ENCODE measurements at places on chromosomes 3 and 15.

- DNase-seq = no peak
Observed at GRCh38 chr15:34012461-34013028, 26.5 kb downstream of the AVEN start.

- no peak for DNase-seq
Observed at GRCh38 chr3:55124371-55124770, 196.5 kb upstream of the LRTM1 start.

DNA sequence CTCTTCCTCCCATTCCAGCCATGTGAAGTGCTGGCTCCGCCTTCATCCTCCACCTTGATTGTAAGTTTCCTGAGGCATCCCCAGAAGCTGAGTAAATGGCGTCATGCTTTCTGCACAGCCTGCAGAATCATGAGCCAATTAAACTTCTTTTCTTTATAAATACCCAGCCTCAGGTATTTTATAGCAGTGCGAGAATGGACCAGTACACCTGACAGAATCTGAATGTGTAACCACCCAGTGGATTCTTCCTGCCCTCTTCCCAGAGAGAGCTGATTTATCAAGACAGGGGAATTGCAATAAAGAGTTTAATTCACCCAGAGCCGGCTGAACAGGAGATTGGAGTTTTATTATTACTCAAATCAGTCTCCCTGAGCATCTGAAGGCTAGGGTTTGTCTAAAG is 86.6 kb downstream of the C3orf70 start:
- DNase-seq = no peak

DNA sequence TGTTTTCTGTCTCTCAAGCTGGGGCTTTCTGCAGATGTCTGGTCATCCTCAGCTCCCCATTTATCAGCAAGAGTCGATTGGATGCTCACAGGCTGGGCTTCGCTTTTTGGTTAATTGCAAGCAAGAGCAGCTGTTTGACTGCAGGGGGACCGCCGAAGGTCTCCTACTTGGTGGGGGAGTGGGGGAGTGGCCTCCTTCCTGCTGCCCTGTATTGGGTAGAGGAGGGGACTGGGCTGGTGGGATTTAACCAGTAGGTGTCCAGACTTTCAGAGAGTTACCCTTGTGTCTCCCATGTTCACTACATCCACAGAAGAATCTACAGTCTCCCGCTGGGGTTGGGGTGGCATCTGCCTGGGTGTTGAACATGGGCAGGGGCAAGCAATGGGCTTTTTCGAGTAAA is 78.7 kb downstream of the PLXNA1 start:
- DNase-seq = no peak

DNA sequence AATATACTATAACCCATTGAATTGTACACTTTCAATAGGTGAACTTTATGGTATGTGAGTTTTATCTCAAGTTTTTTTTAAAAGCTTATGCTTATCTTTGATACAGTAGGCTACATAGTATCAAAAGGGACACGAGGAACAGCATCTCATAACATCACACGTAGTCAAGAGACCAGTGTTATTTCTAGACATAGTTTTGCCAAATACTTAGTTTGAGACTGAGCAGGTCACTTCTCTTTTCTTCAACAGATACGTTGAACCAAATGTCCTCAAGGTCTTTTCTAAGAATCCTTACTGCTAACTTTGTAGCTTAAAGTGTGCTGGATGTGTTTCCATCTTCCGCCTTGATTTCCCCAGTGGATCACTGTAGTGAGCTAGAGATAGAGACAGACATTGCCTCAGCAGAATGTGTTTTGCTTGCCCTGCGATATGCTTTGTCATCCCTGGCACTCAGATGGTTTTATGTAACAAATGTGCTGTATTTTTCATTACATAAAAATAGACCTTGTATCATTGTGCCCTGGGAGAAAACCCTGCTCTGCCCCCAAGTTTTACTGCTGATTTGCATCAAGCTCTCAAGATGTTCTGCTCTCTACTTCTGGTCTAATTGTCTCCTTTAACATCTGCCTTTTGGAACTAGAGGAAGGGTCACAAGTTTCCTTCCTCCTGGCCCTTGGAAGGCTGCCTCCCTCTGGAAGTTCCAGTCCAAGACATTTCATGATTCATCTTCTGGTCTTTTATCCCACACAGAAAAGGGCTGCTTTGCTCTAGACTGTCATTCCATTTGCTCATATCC is 426.4 kb upstream of the RGMA start:
- DNase-seq = no peak

GRCh38 chr3:59654480-59655417 is 604.9 kb upstream of the CFAP20DC start:
- no peak for DNase-seq

DNA sequence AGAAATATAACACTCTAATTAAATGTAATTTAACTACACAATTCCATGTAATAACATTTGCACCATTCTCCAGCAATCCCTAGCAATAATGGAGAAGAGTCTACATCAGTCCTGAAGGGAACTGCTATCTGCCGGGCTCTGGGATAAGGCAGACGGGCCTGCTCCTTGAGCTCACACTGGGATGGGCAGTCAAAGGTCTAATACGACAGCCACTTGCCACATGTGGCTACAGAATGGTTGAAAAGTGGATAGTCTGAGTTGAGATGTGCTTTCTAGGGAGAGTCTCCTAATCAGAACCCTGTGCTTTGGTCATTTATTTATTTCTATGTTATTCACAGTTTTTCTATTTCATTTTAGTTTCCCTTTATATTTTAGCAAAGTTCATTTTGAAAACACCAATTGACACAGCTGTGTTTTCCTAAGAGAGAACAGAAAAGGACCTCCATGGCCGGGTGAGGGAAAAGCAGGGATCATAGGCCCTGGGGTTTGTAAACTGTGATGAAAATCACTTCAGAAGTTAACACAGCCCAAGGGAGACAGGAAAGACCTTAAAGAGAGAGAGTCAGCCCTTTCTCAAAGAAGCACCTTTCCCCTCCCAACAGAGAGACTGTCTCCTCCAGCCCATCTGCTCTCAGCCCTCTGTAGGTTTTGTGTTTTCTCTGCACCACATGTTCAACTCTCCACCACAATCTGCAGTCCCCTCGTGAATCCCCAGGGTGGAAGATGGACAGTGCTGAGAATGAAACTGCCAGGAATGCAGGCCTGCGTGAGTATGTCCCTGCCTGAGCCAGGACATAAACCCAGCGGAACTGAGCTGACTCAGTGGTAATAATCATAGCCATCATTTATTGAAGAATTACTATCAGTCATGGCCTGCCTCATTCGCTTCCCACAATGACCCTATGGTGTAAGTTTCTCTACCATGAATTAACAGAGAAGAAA is 11.6 kb downstream of the FSIP1 start:
- DNase-seq = no peak

GRCh38 chr3:170511371-170511770 is 74.5 kb downstream of the SLC7A14 start:
- no peak for DNase-seq

DNA sequence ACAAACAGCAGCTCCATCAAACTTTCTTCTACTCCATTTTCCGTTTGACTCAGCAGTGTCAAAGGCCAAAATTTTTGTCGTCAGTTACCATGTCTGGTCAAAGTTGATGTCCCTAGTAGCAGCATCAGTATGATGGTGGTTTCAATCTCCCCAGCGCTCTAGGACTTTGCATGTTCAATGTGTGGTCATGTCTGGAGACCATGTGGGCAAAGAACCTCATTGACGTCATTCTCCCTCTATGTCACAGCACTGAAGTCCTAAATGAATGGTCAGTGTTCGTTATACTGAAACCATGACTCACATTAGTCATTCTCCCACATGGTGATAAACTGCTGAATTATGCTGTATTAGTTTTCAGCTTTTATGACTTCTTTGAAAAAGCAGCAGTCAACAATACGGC is 23.2 kb downstream of the SHC4 start:
- DNase-seq = no peak

DNA sequence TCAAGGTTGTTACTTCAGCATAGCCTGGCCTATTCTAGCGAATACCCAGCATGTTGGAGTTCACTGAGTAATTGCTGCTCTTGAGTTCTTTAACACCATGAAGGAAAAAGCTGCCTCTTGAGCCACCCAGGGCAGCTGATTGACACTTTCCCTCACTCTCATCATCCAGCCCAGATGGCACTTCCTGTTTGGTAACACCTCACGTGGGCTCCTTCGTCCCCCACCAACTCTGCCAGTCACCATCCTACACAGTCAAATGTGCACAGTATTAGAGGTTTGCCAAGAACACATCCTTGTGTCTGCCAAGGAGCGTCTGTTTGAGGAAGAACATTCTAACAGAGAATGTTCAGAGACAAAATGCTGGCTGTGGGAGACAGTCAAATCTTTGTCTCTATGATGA is 266.3 kb downstream of the RPLP1 start:
- DNase-seq = peak; percentile 52

DNA sequence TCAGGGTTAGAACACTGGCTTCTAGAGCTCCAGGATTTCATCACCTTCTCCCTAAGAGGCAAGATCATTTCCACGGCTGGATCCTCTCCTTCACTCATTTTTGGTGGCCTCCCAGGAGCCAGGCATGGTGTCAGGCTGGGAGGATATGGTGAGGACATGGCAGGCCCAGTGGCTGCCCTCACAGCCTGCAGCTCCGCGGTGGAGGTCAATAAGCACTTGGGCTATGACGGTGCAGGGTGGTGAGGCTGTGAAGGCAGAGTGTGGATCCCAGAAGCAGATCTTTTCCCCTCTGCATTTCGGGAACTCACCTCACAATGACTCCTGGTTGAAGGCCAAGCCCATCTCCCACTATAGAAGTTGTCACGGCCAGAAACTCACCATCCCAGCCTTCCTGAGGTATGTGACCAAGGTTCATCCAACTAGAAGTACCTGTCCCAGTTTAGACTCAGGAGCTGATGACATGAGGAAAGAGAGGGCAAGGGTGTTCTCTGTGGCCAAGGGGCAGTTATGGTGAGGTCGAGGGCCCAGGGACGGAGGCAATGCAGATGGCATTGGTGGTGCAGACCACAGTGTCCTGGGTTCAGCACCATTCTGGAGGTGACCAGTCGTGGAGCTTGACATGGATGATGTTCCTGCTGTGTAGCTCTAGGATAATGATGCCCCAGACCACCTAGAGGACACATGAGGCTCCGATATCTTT is 100.1 kb upstream of the SMAD3 start:
- no peak for DNase-seq

DNA sequence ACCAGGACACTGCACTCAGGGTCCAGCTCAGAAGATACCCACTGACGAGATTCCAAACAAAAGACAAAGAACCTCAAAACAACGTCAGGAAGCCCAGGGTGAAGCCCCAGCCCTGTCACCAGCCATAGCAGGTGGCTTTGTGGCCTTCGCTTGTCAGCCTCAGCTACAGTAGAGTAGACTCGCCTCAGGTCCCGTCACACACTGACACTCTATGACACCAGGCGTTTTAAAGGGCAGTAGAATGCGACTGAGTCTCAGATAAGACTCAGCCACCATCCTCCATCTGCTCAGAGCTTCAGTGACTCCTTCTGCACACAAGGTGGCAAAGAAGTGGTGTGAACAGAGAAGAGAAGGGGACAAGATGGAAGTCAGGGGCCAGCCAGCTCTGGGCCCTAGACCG is 12.8 kb downstream of the RBPMS2 start:
- DNase-seq = no peak

DNA sequence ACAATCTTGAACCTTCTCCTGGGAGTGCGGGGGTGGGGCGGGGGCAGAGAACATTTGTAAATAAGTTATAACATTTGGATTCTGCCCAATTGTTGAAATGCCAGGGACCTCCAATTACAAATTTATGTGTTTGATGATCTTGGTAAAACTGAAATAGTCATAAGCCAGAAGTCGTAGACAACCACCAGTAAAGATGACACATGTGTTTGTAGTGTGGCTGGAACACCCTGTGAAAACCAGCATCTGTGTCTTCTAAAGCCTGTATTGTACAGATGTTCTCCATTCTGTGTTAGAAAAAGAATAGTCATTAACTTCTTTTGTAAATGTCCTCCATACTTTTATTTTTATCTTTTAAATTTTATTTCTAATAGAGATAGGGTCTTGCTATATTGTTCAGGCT is 61.8 kb downstream of the ARIH1 start:
- DNase-seq = no peak

- no peak for DNase-seq
Observed at GRCh38 chr3:124140746-124141145, 148.8 kb upstream of the ROPN1 start.

DNA sequence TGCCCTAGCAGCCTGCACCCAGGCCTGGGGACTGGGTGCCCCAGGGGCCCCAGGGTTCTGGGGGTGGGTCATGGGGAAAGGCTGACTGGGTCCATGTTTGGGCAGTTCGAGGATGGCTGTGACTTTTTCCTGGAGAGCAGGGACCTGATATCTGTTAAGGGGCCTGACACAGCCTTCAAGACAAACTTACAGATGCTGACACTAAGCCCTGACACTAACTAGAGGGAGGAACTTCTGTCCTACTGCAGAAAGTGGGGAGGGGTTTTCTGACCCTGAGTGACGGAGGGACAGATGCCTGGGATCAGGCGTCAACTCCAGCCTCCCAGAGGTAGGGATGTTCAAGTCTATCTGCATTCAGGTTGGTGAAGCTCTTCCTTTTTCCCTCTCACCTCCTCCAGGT is 45.0 kb upstream of the SLC6A11 start:
- DNase-seq = no peak

DNA sequence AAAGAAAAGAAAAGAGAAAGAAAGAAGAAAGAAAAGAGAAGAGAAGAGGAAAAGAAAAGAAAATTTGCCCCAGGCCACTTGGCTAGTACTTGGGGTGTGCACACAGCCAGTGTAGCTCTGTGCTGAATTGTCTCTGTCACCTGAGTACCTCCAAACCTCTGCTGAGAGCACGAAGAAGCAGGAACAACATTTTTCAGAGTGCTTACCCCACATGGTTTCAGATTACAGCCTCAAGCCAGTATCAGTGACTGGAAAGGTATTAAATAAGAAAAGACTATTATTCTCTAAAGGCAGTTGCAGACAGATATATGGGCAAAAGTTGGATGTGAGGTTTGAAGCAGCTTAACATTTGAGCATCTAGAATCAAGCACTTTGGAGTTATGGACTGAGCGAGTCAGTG is 113.3 kb upstream of the PHLDB2 start:
- DNase-seq = no peak

DNA sequence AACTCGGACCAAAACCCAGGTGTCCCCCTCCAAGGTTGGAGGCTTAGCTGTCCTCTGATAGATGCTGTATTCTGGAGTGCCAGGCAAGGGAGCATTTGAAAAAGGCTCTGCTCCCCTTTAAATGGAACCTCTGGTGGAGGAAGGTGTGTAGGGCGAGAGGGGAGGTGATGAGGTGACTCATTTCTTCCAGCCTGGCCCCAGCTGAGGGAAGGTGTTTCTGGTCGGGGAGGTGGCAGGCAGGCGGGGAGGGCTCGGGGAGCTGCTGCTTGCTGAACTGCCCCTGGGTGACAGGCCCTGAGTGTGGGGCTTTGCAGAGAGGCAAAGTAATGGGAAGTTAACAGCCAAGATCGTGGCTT is 18.8 kb downstream of the PSTPIP1 start:
- DNase-seq = peak; percentile 82

GRCh38 chr15:66565741-66566144 is at the start of gene LCTL:
TSS of gene LCTL (minus strand) at chr15:66565998. CDS start at chr15:66565365, 633 bp downstream.
- no peak for DNase-seq

GRCh38 chr15:43239732-43240491 is 19.1 kb upstream of the EPB42 start:
- DNase-seq = no peak

GRCh38 chr15:72131922-72132321 is 13.7 kb downstream of the SENP8 start:
- DNase-seq = no peak

GRCh38 chr3:121897296-121897695 is 3.1 kb downstream of the SLC15A2 start:
- DNase-seq = no peak

GRCh38 chr3:141331377-141332318 is 36.7 kb upstream of the ZBTB38 start:
- no peak for DNase-seq

- no peak for DNase-seq
Observed at GRCh38 chr15:93201940-93202339, 112.9 kb upstream of the RGMA start.

GRCh38 chr3:126834596-126835471 is 130.8 kb downstream of the CHCHD6 start:
- DNase-seq = no peak

Measured in CD4-positive, alpha-beta T cell treated with Interleukin-21 for 1 hour (primary cell).